Regular cardiac myocyte (primary cell): ENCODE measurements at places on chromosomes 5 and 9. TPM values are rescaled to one million over a fixed set of nuclear protein-coding genes. Genes with fewer than 3 reads are reported as not detected.

Gene MPDZ
- total RNA-seq, result 61.2 and 86.0 TPM in 2 replicates

Gene DENND1A
- 14.8 and 21.4 TPM in 2 replicates for total RNA-seq

Gene ZNF300
- 3.9 and 5.6 TPM in 2 replicates for total RNA-seq

Gene PCDHGA10
- 1.2 and 3.4 TPM in 2 replicates for total RNA-seq

Gene DMRT3
- total RNA-seq, result not detected in 2 replicates

Gene ADAMTSL1
- total RNA-seq, result 38.6 and 63.1 TPM in 2 replicates

Gene CDHR2
- total RNA-seq, result not detected in 2 replicates

Gene EGFLAM
- 12.4 and 26.1 TPM in 2 replicates for total RNA-seq

Gene CENPK
- total RNA-seq, result 9.0 and 25.7 TPM in 2 replicates

Gene CD274
- 6.5 and 19.7 TPM in 2 replicates for total RNA-seq

Gene AGPAT2
- 54.1 and 55.0 TPM in 2 replicates for total RNA-seq

Gene MARCHF3
- total RNA-seq, result 32.8 and 49.6 TPM in 2 replicates

Gene ADRA1B
- 0.19 and 0.56 TPM in 2 replicates for total RNA-seq

Gene PCDHA11
- under 0.01 and 0.28 TPM in 2 replicates for total RNA-seq

Gene TEX48
- not detected in 2 replicates for total RNA-seq

Gene ARHGEF28
- 23.8 and 51.9 TPM in 2 replicates for total RNA-seq

Gene BARHL1
- total RNA-seq, result not detected in 2 replicates

Gene SLC1A3
- 2.1 and 4.2 TPM in 2 replicates for total RNA-seq

Gene CCDC183
- under 0.01 and 0.28 TPM in 2 replicates for total RNA-seq

Gene LOX
- total RNA-seq, result 179 and 324 TPM in 2 replicates

Gene ZFP37
- 1.7 and 2.3 TPM in 2 replicates for total RNA-seq

Gene SVEP1
- 14.4 and 90.8 TPM in 2 replicates for total RNA-seq

Gene LCN15
- total RNA-seq, result not detected in 2 replicates

Gene KLF9
- total RNA-seq, result 14.6 and 52.7 TPM in 2 replicates
